ENCODE measurements at places on chromosomes 7 and 10. TPM values are rescaled to one million over a fixed set of nuclear protein-coding genes. Genes with fewer than 3 reads are reported as not detected.

- no peak for DNase-seq
Observed at GRCh38 chr10:26225322-26225721, 8.7 kb downstream of the GAD2 start.

DNA sequence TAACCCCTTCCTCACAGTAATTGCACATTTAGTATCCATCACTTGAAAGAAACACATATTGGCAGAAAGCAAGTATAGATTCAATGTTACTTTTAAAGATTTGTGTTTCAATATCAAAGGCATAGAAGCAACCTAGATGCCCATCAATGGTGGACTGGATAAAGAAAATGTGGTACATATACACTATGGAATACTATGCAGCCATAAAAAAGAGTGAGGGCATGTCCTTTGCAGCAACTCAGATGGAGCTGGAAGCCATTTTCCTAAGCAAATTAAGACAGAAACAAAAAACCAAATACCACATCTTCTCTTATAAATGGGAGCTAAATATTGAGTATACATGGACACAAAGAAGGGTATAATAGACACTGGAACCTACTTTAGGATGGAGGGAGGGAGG lies 3.6 kb downstream of the OR6V1 start:
- no peak for DNase-seq

DNA sequence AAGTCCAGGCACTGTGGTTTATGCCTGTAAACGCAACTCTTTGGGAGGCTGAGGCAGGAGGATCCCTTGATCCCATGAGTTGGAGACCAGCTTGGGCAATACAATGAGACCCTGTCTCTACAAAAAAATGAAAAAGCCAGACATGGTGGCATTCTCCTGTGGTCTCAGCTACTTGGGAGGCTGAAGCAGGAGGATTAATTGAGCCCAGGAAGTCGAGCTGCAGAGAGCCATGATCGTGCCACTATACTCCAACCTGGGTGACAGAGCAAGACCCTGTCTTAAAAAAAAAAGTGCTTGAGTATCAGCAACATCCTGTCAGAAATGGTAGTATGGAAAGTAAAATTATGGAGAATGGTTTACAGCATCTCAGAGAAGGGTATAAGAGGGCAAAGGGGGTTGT lies 11.6 kb downstream of the APBB1IP start:
- no peak for DNase-seq

DNA sequence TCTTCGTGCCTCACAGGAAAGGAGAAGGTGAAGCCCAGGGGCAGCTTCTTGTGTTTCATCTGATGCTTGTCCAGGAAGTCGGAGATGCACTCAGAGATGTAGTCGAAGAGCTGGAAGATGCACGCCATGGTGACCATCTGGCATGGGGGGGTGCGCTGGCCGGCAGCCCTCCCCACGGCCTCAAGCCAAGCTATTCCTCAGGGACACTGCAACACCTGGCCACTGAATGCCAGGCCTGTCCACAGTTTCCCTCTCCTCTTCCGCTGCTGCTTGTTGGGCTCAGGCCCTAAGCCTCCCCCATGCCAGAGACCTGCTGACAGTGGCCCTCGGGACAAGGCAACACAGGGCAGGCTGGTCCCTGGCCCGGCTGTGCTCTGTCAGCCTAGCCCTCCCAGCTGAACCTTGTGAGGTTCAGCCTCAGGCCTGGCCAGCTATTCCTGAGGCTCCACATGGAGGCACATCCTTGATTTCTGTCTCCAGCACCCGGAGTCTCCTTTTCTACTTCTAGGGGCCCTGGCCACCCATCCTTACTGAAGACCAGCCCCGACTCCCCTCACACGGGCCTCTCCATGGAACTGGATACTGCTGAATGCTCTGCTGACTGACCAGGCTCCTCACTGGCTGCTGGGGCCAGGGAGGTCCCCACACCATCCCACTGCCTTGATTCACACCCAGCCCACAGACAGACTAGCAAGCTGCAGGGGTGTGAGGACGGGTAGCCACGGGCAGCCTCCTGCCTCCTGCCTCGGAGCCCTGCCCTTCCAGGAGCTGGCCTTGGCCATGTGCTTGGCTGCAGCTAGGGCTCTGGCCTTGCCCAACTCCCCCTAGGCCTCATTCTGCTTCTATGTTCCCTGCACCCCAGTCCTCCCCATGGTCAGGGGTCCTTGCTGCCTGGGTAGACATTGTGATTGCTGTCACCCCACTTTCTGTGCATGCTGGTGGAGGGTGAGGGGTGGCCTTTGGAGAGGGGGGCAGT lies 10.1 kb upstream of the MYL7 start:
- DNase-seq: no peak

Gene DOCK1
- total RNA-seq: 0.08 TPM
